IMR-90 (cell line): ENCODE measurements at places on chromosomes 1 and 21.

GRCh38 chr1:218945050-218945449, 228.6 kb upstream of the LYPLAL1 start:
- peak; percentile 36 for DNase-seq

DNA sequence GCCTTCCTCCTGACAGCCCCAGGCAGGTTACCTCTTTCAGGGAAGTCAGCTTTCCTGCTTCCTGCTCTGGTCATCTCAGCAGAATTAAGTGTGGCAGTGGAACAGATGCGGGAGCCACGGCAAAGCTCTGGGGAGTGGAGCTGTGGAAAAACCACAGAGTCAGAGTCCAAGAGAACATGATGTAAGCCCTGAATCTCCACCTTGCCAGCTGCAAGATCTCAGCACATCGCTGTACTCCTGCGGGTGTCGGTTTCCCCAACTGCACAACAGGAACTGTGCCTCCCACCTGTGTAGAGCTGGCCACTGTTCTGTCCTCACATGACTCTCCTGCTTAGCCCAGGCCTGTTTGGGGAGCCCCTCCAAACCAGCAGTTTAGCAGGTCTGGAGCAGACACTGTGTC, 123.7 kb downstream of the MATN1 start:
- DNase-seq: no peak

DNA sequence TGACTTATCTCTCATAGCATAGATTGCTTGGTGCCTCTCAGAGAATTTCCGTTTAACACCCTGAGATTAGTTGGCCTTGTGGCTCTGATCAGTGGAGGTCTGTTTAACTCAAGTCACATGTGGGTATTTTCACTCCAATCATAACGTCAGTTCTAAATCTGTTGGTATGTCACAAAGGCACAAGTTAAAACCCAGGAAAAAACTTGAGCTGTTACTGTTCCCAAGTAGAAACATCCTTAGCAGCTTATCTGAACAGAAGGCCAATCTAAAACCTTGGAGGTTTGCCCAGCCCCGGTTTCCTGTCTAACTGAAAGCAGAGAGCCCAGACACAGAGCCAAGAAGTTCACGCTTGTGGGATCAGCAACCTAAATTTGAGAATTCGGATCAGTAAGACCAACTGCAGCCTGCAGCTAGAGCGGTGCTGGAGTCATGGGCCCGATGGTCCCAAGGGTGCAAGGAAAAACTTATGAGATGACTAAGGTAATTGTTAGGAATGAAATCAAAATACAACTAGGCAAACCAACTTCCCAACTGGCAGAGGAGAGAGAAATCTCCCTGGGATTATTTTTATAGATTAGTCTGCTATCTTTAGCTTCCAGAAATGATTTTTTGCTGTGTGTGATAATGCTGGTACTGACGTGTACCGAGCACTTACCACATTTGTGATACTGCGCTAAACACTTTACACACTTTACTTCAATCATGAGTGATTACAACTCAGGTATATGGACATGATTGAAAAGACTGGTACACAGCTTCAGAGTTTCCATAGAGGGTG, 90.2 kb upstream of the C1orf21 start:
- peak; percentile 91 for DNase-seq

DNA sequence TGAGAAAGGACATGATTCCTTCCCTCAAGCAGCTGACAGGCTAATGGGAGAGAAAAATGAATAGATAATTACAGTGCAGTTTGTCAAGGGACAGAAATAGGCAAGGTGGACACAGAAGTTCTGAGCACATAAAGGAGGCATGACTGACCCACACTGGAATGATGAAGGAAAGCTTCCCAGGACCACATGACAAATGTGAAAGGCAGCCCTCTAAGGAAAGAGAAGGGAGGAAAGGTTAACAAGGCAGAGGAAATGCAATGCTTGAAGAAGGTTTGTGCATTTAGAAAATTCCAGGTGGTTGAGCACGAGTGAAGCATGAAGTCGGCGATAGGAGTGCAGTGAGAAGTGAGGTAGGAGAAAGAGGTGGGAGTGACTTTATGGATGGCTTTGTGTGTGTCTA, 37.4 kb downstream of the LAMC2 start:
- DNase-seq: peak; percentile 43

DNA sequence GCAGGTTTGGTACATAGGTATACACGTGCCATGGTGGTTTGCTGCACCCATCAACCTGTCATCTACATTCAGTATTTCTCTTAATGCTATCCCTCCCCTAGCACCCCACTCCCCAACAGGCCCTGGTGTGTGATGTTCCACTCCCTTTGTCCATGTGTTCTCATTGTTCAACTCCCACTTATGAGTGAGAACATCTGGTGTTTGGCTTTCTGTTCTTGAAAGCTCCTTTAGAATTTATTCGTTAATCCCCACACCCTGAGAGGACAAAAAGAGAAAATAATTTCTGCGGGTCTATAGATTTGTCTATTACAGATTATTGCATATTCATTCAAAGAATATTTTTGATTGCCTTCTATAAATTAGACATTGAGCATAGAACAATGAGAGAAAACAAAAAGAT, 455.5 kb downstream of the PLPP3 start:
- DNase-seq: no peak
